ENCODE measurements at places on chromosomes 4 and X.
A peak's percentile ranks its signal among the peaks of the same experiment; 100 is the strongest.

- no peak for DNase-seq
Observed at GRCh38 chr4:1002631-1003251, 8.7 kb upstream of the FGFRL1 start.

- no peak for DNase-seq
Observed at GRCh38 chr4:52269761-52270160, 218.7 kb downstream of the SPATA18 start.

- DNase-seq = peak; percentile 30
Observed at GRCh38 chrX:154738011-154738738, 12.7 kb downstream of the GAB3 start.

- no peak for DNase-seq
Observed at GRCh38 chr4:118741301-118741855, 56.2 kb downstream of the METTL14 start.

GRCh38 chr4:153502584-153502983 lies 36.4 kb downstream of the TMEM131L start:
- no peak for DNase-seq

GRCh38 chr4:41644288-41644914 lies 104.1 kb downstream of the PHOX2B start:
- no peak for DNase-seq

DNA sequence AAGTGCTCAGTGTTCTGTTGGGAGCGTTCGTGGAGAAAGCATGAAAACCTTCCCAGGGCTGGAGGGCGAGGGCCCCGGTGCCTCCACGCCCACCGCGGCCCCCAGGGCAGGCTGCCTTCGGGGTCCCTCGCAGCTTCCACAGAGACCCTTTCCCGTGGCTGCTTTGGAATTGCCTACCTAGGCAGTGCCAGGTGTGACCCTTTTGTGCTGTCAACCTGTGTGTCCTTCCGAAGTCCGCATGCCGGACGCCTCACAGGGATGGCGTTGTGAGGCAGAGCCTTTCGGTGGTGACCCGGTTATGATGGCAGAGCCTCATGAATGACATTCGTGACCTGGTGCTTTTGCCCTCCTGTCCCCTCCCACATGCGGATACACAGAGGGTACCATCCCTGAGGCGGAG lies 17.4 kb downstream of the TMEM175 start:
- no peak for DNase-seq

GRCh38 chrX:116862340-116862739 lies 399.6 kb upstream of the CT83 start:
- no peak for DNase-seq

DNA sequence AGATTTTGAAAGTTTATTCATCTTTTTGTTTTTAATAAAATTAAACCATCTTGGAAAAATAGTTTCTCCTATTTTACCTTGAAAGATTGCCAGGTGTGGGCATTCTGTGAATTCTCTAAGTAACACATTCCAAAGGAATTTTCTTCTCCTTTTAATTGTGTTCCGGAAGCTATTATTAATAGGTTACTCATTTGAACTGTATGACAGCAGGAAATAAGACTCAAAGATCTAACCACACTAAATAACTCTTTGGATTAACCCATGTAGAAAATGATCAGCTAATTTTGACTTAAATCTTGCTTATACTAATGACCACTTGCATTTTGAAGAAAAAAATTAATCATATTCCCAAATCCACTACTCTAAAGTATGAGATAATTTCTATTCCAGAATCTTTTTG lies 17.6 kb upstream of the CCNI start:
- DNase-seq = peak; percentile 43

DNA sequence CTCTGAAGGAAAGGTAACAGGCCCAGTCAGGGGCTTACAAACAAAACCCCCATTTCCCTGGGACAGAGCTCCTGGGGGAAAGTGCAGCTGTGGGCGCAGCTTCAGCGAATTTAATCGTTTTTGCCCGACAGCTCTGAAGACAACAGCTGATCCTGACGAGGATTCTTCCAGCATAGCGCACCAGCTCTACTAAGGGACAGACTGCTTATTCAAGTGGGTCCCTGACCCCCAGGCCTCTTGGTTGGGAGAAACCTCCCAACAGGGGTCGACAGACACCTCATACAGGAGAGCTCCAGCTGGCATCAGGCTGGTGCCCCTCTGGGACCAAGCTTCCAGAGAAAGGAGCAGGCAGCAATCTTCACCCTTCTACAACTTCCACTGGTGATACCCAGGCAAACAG lies 486.7 kb downstream of the PRR32 start:
- DNase-seq = no peak

DNA sequence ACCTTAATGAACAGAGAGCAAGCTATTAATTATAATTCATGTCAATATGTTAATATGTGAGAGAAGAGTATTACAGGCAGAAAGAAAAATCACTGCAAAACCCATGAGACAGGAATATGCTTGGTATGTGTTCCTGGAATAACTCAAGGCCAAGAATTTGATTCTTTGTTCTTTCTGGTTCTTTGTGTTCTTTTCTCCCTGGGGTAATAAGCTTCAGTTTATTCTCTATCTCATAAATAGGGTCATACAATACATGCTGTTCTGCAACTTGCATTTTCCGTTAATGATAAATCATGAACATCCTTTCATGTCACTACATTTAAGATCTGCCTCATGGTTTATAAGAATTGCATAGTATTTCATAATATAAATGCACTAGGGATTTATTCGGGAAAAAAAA lies 16.8 kb upstream of the THOC2 start:
- DNase-seq = no peak
